ENCODE measurements at places on chromosomes 6 and 20.

DNA sequence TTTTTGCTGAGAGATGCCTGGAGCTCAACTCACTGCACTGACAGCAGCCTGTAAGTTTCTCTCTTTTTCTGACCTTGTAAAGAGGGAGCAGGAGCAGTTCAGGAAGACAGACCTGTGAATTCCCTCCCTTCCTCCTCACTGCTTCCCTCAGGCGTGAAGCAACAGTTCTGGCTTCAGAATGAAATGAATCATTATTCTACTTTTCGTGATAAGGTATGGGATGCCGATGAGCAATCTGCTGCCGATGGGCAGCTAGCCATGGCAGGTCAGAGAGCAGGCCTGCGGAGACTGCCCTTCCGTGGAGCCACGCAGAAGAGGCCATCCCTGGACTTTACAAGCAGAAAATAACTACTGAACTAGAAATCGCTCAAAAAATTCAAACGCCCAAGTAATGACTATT is 426.5 kb upstream of the RNF217 start:
- DNase-seq, result peak; percentile 3

GRCh38 chr6:109117346-109118035 is 22.2 kb downstream of the CEP57L1 start:
- DNase-seq, result no peak

GRCh38 chr6:126530775-126531174 is 190.9 kb downstream of the CENPW start:
- no peak for DNase-seq

GRCh38 chr20:3248167-3248992 is 9.4 kb upstream of the SLC4A11 start:
- no peak for DNase-seq

DNA sequence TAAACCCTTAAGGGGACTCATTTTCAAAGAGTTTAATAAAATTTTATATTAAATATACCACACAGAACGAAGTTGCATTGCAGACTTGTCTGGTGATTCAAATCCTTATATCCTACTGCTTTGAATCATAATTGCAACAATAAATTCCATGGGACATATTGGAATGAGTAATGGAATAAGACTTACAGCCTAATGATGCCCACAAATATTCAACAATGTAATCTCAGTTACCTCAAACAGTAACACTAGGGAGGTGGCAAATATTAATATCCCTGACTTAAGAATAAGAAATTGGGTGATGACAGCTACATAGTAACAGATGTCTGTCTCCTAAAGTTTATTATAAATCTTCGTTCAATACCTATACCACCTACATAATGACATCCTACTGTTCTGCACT is 52.6 kb downstream of the BMP5 start:
- DNase-seq, result no peak

DNA sequence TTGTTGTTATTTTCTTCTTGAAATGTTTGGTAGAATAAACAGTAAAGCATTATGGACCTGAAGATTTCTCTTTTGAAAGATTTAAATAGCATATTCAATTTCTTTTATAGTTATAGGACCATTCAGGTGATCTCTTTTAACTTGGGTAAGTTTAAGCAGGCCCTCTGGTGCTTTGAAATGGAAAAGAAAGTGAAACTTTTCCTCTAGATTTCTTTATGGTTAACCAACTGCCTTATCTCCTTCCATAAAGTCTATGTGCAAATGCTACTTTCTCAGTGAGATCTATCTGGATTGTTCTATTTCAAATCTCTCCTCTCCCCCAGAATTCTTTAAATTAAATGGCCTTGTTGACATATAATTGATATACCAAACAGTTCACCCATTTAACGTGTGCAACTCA is 54.0 kb downstream of the PHACTR2 start:
- DNase-seq, result no peak

- DNase-seq, result no peak
These were observed 55.7 kb upstream of the PREP start for GRCh38 chr6:105458551-105458950.

DNA sequence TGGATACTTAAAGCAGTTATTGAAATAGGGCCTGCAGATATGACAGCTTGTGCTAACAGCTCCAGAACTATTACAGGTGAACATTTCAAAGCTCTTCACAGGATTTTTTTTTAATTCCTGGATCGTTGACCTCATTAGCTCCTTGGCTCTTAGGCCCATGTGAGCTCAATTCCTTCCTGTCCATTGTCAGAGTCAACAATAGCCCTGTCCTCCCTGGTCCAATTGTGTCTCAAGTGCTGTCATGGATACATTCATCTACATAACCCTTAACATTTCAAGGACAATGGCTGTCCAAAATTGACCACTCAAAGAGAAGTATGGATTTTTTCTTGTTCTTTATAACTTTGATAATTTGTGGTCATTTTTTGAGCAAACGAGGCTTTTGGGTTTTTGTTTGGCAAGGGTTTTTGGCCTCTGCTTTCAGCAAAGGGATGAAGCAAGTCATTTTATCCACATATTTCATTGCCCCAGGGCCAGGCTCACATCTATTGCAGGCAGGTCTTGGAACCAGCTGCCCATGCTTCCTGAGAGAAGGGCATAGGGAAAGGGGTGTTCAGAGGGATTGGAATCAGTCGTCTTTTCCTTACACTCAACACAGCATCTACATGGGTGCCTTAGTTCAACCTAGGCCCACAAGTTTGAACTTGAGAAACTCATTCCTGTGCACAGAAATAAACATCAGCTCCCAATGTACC is 282.1 kb downstream of the TPBG start:
- peak; percentile 61 for DNase-seq

GRCh38 chr6:21869085-21869771 is 275.7 kb downstream of the SOX4 start:
- peak; percentile 85 for DNase-seq

DNA sequence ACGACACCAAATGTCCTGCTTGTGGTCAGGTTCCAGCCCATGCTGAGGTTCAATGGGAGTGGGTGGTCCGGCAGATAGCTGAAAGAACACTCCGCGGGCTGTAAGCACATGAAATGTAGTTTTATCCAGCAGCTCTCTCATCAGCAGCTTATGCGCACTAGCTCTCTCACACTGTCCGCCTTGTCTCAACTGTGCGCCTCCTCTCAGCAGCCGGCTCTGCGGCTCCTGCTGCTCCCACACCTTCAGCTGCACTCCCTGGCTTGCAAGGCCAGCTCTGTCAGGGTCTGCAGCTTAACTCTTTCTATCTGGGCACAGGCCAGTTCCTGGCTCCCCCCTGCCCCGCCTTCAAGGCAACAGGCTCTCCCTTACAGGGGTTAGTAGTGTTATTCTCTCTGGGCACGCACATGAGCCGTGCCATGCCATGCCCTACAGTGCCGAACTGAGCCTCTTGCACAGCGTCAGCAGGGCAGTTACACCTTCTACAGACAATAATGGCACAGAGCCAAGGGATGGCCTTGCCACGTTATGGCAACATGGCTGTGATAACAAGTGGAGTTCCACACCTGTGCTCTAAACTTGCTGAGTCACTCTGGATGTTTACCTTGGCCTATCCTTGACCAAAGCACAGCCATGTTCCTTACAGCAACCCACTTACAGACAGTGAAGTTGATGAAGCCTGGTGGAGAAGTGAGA is 84.0 kb upstream of the LRFN2 start:
- DNase-seq, result peak; percentile 4

- DNase-seq, result no peak
These were observed 12.0 kb upstream of the ADGRF5 start for GRCh38 chr6:46933751-46934150.

DNA sequence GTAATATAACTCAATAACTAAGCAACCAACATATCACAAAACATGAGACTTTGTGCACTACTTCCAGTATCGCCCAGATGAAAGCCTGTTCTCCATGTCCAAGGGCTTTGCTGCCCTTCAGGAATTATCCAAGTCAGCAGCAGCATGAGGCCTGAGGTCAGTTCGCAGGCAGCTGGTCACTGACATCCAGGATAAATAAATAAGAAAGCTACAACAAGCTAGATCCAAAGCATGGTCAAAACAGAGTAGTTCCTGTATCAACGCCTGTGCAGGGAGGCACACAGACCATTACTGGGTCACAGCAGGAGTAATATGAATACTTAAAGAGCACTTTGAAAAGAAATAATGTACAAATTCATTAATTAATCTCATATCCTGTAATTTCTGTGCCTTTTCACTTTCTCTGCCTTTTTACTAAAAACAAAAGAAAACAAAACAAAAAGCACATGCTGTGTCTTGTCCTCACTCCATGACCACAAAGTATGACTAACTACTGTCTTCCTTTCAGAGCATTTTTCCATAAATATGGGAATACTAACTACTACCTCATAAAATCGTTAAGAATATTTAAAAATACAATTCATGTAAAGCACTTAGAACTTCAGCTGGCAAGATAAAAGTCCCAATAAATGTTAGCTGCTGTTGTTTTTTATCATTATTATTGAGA is 374.9 kb upstream of the IRAK1BP1 start:
- DNase-seq, result no peak

DNA sequence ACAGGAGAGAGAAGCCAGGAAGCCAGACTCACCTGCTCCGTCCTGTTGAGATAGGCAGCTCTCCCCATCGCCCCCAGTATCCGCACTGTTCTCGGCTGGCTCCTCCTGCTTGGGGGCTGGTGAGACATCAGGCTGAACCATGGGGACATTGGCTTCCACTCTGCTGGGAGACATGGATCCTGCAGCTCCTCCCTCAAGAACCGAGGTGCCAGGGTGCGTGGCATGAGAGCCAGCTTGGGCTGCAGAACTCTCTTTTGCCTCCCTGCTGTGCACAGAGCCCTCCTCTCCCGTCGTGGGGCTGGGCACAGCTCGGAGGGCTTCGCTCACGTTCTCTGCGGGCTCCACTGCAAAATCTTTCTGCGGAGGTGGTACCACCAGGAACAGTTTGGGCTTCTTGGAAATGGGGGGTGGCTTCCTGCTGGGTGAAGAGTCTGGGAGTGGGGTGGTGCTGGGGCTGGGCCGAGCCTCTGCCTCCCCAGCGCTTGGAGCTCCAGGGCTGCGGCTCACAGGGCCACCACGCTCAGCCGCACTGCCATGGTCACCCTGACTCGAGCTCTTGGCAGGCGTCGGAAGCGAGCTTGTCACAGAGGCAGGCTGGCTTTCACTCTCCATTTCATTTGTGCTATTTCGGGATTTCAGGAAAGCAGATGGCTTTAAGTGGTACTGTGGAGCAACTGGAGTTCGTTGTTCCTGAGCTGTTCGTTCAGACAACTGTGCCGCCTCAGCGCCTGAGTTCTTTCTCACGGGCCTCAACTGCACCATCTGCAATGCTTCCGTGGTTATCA is 26.5 kb downstream of the HEBP2 start:
- no peak for DNase-seq

DNA sequence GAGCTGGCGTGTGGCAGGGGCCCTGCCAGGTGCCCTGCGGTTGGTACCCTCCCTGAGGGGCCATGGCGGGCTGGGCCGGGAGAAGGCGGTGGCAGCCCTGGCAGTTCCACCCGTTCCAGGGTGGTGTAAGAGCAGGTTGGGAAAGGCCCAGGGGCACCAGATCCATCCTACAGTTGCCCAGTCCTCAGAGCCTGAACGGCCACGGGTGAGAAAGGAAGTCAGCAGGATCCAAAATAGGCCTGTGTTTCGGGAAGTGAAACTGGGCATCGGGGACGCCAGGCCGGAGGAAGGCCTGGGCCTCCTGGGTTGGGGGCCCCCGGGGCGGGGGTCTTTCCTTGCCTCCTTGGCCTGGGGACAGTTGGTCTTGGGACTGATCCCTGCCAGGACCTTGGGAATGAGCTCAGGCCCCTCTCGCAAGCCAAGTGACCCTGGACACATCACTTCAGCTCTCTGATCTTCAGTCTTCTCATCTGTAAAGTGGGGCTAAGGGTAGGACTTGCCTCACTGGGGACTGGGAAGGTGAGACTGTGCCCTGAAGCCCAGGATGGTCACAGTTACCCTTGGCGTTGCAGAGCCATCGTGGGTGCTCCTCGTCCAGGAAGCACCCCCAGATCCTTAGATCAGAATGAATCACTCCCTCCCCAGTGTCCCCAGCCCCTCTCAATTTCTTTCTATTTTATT is 18.1 kb upstream of the NOL4L start:
- DNase-seq, result no peak

GRCh38 chr20:31538326-31538725 is 24.1 kb downstream of the HM13 start:
- no peak for DNase-seq

- DNase-seq, result peak; percentile 42
These were observed 763 bp downstream of the C6orf47 start for GRCh38 chr6:31659649-31660380.

- no peak for DNase-seq
These were observed 165.2 kb upstream of the TSHZ2 start for GRCh38 chr20:52806918-52807317.

DNA sequence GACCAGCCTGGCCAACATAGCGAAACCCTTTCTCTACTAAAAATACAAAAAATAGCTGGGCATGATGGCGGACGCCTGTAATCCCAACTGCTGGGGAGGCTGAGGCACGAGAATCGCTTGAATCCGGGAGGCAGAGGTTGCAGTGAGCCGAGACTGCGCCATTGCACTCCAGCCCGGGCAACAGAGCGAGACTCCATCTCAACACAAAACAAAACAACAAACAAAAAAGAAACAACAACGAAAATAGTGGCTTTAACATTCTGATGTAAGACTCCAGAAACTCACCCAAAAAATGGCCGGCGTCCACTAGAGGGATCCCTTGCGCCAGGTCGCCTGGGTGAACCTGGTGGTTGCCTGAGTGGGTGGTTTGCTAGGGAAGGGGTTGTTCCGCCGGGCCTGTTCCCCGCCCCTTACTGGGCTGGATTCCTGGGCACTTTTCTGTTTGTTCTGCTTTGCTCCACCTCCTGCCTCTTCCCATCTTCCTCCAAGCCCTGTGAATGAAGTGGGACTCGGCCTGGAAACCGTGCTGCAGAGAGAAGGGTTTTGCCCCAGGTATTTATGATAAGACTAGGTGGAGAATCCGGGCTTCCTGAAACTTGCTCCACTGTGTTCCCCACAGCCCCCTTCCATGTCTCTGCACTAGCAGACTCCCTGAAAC is 1.5 kb downstream of the PABPC1L start:
- peak; percentile 92 for DNase-seq

DNA sequence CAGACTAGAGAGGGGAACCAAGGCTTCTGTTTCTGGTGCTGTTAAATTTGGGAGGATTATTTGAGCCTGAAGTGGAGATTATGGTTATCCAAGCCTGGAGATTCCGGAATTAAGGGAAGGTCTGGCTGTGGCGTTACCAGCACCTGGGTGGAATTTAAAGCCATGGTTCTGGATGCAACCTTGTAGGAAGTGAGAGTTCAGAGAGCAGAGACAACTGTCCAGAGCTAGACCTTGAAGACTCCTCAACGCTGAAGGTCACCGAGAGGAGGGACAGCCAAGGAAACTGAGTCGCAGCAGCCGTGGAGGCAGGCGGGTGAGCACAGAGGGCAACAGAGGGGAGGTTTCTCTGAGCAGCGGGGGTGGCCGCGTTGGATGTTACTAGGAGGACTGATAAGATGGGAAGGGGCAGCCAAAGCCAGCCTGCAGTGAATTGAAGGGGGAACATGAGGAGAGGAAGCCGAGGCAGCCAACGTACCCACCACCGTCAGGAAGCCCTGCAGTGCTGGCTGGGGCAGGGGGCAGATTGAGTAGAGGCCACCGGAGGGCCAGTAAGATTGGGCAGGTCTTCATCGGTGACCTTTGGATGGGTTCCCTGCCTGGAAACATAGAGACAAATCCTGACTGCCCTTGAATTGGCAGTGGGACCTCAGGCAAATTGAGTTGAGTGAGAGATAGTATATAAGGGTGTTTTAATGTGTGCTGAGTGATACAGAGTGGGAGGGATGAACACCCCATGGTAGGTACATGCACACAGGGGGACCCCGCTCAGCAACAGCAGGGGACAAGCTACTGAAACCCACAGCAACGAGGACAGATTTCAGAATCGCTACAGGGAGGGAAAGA is 90.3 kb downstream of the SNX5 start:
- DNase-seq, result no peak

All from PC-3 (cell line).